Activated CD4-positive, alpha-beta T cell treated with anti-CD3 and anti-CD28 coated beads, Interleukin-2, amount 50 U/mL, for 16 hours (primary cell): ENCODE measurements at places on chromosomes 4 and X.

GRCh38 chr4:138558886-138559285 lies 316.7 kb upstream of the SLC7A11 start:
- DNase-seq = no peak

DNA sequence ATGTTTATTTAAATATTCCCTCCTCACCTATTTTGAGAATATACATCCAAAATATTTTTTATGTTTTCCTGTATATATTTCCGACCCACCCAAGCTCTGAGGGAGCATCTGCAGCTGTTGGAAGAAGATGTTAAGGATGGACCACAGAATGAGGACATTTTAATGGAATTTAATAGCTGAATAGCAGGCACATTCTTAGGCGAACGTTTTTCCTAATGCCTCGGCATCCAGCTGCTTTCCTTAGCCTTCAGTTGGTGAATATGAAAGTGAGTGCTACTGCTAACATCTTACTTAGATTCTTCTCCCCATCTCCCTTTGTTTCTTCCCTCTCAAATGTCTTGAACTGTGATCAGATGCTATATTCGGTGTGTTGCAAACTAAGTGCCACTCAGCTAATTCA lies 158.0 kb upstream of the CTSO start:
- DNase-seq = no peak

GRCh38 chr4:174544496-174544895 lies 22.2 kb upstream of the HPGD start:
- DNase-seq = no peak

DNA sequence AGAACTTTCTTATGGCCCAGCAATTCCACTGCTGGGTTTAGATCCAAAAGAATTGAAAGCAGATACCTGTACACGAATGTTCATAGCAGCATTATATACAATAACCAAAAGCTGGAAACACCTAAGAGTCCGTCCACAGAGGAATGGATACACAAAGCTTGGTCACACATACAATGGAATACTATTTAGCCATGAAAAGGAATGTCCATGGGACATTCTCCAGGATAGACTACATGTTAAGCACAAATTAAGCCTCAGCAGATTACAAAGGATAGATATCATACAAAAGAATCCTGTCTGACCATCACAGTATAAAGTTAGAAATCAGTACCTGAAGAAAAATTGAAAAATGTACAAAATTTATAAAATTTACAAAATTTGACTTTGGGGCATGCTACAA lies 12.7 kb upstream of the MAEA start:
- DNase-seq = no peak

DNA sequence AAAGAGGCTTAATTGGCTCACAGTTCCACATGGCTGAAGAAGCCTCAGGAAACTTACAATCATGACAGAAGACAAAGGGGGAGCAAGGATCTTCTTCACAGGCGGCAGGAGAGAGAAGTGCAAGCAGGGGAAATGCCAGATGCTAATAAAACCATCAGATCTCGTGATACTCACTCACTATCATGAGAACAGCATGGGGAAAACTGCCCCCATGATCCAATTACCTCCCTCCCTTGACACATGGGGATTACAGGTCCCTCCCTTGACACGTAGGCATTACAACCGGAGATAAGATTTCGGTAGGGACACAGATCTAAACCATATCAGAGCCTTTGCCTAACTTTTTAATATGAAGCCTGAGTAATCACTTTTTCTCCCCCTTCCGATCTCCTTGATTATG lies 43.7 kb upstream of the MAPK10 start:
- no peak for DNase-seq

GRCh38 chrX:153922932-153923857 lies 2.9 kb downstream of the ARHGAP4 start:
- DNase-seq = peak; percentile 35

DNA sequence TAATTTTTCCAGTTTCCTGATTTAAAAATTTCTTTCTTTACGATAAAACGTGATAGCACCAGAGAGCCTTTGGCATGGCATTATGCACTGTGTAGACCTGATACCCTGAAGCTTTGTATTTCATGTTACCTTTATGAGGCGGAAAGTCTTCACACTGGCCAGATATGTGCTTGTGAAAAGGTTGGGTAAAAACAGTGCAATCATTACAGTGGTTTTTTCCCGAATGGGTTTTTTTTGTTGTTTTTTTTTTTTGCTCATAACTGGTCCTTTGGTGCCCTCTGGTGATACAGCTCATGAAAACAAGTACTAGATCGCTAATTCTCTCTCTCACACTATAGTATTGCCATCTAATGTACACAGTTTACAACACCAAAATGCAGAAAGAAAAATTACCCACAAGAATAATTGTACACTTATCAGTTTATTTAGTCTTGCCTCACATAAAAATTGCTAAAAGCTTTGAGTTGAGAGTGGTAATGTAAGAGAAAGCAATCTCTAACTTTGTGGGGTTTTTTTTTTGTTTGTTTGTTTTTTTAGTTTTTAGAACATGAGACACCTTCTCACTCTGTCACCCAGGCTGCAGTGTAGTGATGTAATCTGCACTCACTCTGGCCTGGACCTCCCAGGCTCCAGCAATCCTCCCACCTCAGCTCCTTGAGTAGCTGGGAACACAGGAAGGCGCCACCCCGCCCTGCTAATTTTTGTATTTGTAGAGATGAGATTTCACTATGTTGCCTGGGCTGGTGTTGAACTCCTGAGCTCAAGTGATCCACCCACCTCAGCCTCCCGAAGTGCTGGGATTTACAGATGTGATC lies 21.3 kb downstream of the SPCS3 start:
- DNase-seq = peak; percentile 19

GRCh38 chrX:23699636-23700194 lies 32.4 kb downstream of the PRDX4 start:
- no peak for DNase-seq

DNA sequence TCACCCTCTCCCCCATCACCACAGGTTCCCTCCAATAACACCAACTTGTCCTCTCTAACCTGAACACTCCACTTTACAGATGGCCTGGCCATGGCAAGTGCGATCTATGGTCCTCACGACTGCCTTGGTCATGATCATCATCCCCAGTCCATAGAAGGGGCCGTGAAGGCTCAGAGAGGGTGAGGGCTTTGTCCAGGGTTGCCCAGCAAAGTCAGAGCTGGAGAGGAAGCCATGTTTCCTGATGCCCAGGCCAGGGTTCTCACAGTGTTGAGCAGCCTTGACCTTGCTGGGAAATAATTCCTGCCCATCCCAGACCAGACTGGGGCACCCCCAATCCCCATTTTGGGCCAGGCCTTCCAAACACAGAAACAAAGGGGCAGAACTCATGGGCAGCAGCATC lies 42.9 kb upstream of the MAN2B2 start:
- DNase-seq = no peak

- no peak for DNase-seq
Measured at GRCh38 chr4:158962393-158962792, 140.5 kb upstream of the RAPGEF2 start.
